ENCODE measurements at places on chromosomes 12 and 14.

DNA sequence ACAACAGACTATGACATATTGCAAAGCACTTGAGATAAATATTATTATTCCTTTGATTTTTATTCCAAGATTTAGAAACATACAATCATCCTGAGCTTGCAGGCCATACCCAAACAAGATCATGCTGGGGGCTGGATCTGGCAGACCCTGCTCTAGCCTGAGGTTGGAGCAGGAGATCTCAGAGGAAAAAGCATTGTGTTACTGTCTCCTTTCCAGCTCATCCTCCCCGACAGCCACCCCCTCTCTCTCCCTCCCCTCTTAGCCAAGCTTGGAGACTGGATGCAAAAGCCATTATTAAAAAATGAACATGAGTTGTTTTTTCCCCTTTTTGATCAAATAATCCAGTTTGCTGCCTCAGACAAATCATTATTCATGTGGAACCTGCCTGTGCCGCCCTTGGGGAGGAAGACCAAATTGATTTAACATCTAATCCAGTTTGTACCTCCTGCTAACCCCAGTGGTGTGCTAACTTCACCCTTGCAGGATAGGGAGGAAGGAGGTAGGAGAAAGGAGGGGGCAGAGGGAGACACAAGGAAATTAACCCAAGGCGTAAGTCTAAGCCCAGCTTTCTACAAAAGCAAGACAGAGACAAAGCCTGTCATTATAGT lies 565.8 kb upstream of the TBX3 start:
- DNase-seq, result no peak

- DNase-seq, result no peak
These were observed 68.1 kb downstream of the NUAK1 start for GRCh38 chr12:106070611-106071010.

DNA sequence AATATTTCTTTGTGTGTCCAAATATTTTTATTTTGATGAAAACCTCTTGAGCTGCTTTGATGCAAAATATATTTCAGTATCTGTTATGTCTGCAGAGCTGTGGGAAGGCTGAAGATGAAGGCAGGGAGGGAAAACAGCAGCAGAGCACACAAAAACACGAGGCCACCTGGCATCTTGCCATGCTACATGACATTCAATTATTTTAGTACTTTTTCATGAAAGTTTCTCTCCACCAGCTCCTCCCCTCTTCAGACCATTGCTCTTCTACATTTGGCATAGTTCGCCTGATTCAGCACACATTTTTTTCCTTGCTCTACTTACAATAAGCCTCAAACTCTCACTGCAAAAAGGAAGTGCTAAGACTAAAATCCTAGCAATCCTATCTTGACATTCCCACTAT lies 4.6 kb upstream of the ALX1 start:
- no peak for DNase-seq

GRCh38 chr14:68943107-68943506 lies 36.0 kb downstream of the ACTN1 start:
- DNase-seq, result no peak

GRCh38 chr14:80605536-80605935 lies 336.0 kb downstream of the CEP128 start:
- DNase-seq, result no peak

- DNase-seq, result no peak
These were observed 131.8 kb downstream of the NEDD1 start for GRCh38 chr12:97038834-97039233.

DNA sequence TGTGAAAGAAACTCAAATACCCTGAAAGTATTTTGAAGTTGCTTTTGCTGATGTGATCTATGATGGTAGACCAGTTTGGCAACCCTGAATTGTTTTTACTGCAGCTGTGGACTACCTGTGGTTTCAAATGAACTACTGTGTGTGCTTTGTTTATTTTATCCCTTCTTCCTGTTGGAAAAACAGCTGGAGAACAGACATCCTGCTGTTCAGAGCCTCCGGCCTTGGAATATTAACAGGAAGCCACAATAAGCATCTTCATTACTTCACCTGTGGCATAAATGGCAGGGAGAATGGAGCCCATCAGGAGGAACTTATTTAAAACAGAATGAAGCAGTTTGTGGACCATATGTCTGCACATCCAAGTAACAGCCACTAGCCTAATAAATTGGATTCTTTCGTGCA lies 104.8 kb downstream of the DUSP6 start:
- DNase-seq, result no peak

DNA sequence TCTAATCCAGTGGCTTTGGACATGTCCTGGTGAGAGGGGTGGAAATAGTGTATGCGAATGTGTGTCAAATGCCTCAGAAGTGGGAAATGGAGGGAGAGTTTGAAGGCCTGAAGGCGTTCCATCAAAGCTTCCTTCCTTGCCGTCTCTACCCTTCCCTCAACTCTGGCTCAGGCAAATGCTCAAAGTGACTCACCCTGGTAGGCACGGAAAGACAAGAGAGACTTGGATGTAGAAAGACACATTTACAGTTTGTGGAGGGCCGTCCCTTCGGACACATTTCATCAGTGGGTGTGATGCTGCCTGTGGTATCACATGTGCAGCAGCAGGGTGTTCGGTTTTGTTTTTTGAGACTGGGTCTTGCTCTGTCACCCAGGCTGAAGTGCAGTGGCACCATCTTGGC lies 36.7 kb downstream of the CHST11 start:
- no peak for DNase-seq

DNA sequence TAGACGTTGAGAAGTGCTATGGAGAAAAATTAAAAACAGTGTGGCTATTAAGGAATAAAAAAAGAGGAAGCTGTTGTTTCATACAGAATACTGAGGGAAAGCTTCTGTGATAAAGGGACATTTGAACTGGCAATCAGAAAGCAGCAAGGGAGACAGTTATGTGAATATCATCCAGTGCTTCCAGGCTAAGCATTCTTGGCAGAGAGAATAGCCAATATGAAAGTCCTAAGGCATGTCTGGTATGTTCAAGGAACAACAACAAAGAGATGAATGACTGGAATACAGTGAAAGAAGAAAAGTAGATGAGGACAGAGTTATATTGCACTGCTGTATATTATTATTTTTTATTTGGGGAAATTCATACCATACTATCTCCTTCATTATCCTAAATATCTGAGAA lies 23.9 kb downstream of the SCAF11 start:
- DNase-seq, result no peak

GRCh38 chr12:42933461-42934081 lies 344.0 kb upstream of the PRICKLE1 start:
- no peak for DNase-seq

GRCh38 chr14:77177702-77178101 lies 3.9 kb upstream of the TMEM63C start:
- no peak for DNase-seq

- DNase-seq, result no peak
These were observed 4.7 kb downstream of the LRIG3 start for GRCh38 chr12:58915634-58916033.

- DNase-seq, result no peak
These were observed 1.0 kb downstream of the ITPK1 start for GRCh38 chr14:93114713-93115068.

- DNase-seq, result no peak
These were observed 1.7 kb upstream of the LHX5 start for GRCh38 chr12:113473400-113473799.

GRCh38 chr12:60501124-60501729 lies 905.4 kb downstream of the SLC16A7 start:
- no peak for DNase-seq

- DNase-seq, result no peak
These were observed 1324.8 kb downstream of the TMEM121 start for GRCh38 chr14:106850913-106851825.

- no peak for DNase-seq
These were observed 2.4 kb upstream of the KRT7 start for GRCh38 chr12:52230364-52231281.

- DNase-seq, result no peak
These were observed 8.5 kb upstream of the SOCS2 start for GRCh38 chr12:93563807-93564538.

DNA sequence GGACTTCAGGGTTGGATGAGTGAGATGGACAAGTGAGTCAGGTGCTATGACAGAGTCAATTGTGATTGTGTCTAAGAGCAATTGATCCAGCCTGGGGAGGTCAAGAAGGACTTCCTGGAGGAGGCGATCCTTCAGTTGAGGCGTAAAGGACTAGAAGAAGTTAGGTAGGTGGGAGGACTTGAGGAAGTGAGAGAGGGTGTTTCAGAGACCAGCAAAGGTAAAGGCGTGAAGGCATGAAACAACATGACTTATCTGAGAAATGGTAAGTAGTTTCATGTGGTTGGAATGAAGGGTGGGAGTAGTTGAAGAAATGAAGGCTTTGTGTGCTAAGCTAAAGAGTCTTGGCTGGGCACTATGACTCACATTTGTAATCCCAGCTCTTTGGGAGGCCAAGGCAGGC lies 48.9 kb upstream of the PPP1CC start:
- DNase-seq, result no peak

DNA sequence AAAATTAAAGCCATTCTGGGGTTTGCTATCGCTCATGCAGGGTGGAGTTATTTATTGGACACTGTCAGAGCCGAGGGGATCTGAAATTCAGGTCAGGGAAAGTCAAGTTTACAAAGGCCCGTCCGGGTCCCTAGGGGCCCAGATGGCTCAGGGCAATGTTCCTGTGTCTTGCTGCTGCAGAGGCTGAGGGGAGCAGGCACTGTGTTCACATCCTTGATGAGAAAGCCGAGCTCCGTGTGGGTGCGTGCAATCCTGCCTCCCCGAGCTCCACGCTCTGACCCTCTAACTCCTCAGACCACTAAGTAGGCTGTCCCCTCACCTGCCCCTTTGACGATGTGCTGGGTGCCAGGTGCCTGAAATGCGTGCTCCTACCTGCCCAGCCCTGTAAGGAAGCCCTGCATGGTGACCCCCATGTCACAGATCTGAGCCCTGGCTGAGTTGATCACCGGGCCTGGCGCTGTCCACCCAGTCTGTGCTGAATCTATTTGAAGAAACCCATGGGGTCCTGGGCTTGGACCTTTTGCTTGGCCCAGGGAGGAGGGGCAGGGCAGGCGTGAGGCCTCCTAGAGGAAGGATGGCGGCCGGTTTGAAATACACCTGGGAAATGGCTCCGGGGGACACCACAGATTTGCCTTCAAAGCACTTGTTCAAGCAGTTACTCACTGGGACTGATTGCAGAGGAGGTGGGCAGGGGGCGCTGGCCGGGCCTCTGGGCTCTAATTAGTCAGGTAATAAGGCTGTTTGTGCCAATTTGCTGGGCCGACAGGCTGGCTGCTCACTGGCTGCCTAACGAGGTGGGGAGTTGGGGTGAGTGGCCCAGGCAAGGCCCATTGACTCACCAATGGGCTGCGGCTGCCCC lies 204.3 kb downstream of the KIF26A start:
- DNase-seq, result no peak

- no peak for DNase-seq
These were observed 35.8 kb downstream of the VEZT start for GRCh38 chr12:95253386-95253785.

Measured in hippocampal formation (tissue), 2 donors.